T follicular helper cell (primary cell): ENCODE measurements at places on chromosomes 3 and 15.

GRCh38 chr3:49618412-49618811 is 55.7 kb upstream of the APEH start:
- DNase-seq = no peak

DNA sequence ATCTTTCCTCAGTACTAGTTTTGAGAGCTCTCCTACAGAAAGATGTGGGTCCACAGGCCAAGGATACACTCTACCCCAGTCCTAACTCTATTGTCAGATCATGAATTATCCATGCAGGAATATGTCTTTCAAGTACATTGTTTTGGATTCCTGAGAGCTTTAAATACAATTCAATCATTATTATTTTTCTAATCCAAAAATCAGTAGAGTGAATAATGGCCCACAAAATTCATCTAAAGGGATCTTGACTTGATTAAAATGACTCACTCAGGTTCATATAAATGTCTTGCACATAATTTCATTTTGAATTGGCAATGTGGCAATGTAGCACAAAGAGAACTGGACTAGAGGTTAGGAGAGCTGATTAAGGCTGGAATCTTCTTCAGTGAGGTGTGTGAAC is 93.9 kb downstream of the ZPLD1 start:
- no peak for DNase-seq

DNA sequence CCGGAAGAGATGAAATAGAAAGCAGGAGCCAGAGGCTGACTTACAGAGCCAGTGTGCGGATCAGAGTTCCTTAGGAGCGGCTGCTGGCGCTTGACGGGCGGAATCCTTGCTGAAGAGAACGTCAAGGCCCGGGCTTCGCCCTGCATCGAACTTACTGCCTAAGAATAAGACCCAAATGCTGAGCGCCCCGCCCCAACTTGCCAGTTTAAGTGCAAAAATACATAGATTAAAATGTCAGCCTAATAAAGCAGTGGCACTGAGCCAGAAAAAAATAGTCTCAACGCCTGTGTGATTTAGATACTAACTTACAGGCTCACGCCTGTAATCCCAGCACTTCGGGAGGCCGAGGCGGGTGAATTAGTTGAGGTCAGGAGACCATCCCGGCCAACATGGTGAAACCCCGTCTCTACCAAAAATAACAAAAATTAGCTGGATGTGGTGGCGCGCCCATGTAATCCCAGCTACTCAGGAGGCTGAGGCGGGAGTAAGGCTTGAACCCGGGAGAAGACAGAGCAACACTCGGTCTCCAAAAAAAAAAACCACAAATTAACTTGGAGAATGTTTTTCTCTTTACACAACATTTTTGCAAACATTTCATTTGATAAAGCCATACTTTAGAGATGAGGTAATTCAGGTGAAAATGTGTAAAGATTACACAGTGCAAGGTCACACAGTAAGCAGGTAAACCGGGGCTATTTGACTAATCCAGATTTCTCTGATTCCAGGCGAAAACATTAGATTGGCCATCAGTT is 1.2 kb upstream of the UBP1 start:
- peak; percentile 36 for DNase-seq

GRCh38 chr15:58453931-58454793 is 22.4 kb downstream of the LIPC start:
- DNase-seq = no peak

- no peak for DNase-seq
These were observed 210.1 kb upstream of the NR2E3 start for GRCh38 chr15:71600237-71600636.

DNA sequence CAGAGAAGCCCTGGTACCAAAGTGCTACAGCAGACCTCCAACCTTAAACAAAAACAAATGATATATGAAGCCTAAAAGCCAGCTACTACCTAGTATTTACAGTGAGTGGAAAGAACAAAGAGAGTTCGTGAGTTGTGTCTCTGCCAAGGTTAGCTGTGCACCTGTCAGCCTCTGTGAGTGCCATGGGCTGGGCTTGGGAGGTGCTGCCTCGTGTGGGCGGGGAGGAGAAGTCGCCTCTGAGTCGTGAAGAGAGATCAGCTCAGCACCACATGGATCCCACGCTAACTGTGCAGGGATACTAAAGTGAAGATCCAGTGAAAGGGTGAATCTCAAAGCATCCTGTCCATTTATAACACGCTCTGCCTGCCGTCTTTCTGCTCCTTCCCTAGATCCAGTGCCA is 101.9 kb downstream of the CHDH start:
- no peak for DNase-seq

GRCh38 chr3:16998236-16998923 is 113.6 kb downstream of the PLCL2 start:
- no peak for DNase-seq

DNA sequence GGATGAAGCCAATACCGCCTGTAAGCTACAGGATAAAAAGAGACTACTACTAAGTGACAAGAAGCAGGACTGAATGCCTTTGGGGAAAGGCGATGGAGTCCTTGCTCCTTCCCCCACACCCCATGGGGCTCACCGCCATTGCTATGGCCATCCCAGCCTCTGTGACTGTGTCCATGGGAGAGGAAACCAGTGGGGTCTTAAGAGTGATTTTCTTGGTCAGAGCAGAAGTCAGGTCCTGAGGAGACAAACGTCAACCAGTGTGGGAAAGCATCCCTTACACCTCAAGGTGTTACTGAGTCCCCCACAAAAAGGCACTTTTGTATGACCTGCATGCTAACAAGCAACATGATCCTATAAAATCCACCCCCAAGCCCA is 913 bp downstream of the IMPDH2 start:
- no peak for DNase-seq

DNA sequence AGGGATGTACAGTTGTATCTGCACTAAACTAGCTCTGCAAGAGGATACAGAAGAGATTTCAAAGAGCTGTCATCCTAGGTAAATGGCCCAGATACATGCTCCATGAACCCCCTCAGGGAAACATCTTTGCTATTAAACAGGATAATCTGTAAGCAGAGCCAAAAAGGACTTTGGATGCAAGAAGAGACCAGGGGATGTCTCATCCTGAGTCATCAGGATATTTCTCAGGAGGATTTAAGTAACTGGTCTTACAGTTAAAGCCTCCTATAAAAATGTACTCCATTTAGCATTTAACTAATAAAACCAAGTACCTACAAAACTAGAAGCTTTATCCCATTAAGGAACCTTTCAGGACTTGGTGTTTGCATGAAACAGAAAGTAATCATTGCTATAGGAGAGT is 48.2 kb upstream of the PHLDB2 start:
- DNase-seq = no peak

GRCh38 chr15:86266896-86267484 is 187.3 kb downstream of the AGBL1 start:
- no peak for DNase-seq

- DNase-seq = no peak
These were observed 39.9 kb upstream of the LDHAL6B start for GRCh38 chr15:59166601-59167265.

DNA sequence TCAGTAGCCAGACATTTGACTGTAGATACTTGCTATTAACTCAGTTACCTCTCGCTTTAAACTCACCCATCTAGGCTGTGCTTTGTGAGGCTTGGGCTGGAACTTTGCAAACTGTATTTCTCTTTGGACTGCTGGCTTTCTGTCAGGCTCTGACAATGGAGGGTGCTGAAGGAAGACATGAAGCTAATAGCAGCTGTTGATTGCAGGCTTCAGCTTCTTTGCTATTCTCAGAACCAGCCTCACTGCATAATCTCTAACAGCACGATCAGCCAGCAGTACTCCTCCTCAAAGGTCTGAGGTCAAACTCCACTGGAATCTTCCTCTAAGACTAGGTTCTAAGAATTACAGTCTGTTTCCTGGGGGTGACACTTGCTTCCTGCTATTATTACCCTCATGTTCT is 295.6 kb downstream of the ZBBX start:
- no peak for DNase-seq

GRCh38 chr3:127665165-127665564 is 7.6 kb upstream of the ABTB1 start:
- no peak for DNase-seq

- no peak for DNase-seq
These were observed 11.6 kb downstream of the DUOX1 start for GRCh38 chr15:45141386-45141785.

DNA sequence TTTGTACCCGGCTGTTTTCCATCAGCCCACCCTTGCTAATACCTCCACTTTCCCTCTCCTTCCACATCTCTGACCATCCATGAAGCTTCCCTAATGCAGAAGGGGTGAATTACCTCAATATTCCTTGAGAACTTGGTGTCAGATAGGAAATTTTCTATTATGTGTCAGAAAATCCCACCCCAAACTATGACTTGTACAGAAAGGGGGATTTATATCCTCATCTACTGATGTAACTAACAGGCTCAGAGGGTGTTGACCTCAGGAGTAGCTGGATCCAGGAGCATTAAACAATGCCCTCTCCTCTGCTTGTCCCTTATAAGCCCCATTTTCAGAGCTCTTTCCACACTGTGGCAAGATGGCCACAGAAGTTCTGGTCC is 242.8 kb upstream of the TLE3 start:
- DNase-seq = no peak

DNA sequence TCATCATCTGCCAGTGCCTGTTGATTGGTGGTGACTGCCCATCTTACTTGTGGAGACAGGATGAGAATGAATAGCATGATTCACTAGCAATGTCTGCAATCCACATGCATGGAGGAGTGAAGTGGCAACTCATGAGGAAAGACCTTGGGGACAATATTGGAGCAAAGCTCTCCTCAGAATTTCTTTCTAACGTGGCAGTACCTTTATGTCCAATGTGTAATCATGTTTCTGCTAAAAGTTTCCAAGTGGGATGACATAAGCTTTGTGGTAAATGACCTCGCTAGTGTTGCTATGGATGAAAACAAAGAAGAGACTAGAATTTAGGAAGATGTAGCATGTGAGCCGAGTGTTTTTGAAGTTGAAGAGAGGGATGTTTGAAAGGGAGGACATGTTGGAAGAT is 117.8 kb downstream of the CPNE4 start:
- DNase-seq = no peak

GRCh38 chr15:25829073-25829472 is 34.1 kb downstream of the ATP10A start:
- no peak for DNase-seq

GRCh38 chr3:52973806-52974205 is 72.1 kb downstream of the SFMBT1 start:
- DNase-seq = no peak

GRCh38 chr3:149969940-149970715 is 567 bp downstream of the PFN2 start:
- peak; percentile 70 for DNase-seq

DNA sequence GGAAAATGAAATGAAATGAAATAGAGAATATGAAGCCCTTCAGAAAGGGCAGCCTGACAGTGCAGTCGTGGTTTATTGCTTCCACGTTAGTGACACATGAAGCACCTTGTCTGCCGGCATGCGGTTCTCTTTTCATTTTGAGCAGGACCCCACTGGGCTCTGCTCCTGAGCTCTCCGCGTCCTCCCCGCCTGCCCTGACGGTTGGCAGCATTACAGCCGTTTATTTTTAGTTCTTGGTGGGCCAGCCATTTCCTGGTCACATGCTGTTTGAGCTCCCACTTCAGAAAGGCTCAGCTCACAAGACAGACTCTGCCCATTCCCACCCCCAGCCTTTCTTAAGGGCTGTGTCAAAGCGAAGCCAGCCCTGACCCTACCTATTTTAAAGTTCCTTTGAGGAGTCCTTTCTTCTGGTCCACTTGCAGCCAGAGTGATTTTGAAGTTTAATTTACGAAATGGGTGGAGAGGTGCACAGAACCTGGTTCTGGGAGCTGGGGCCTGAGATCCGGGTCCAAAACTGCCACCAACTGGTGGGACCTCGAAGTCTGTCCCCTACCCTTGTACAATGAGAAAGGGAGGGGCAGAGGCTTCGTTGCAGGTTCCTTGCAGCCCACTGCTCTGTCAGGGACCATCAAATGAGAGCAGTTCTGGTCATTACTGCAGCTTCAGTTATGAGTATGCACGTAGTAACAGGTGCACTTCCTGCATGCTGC is 60.1 kb downstream of the MGLL start:
- no peak for DNase-seq
